ENCODE measurements at places on chromosomes 12 and 14.

DNA sequence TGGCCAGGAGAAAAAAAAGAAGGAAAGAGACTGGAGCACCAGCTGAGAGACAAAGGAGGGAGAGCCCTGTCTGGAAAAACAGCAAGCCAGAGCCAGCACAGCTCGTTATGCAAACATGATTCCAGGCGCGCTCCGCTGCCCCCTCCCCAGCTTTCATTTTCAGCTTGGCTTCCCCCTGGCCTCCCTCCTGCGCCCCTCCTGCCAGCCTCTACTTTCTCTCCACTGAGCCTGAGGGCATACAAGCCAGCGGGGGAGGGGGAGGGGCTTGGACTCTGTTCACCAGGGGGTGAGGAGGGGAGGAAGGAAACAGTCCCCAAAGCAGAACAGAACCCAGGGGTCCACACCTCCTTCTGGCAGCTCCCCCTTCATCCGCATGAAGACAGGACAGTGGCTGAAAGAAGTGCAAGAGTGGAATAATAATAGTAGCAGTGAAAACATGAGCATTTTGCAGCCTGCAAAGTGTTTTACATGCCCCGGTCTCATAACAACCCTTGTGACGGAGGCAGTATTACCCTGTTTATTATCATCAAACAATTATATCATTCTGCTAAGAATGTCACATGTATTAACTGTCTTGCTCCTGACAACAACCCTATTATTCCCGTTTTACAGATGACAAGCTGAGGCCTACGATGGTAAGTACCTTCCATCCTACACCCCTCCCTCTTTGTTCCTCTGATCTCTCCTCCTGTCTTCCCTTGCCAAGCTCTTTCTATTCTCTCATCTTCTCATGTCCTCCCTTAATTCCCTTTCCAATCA lies 24.2 kb downstream of the SMUG1 start:
- DNase-seq = no peak

- no peak for DNase-seq
These were observed 159.8 kb downstream of the DPY19L2 start for GRCh38 chr12:63508543-63508942.

- no peak for DNase-seq
These were observed 1205.3 kb downstream of the GALC start for GRCh38 chr14:86787717-86788116.

GRCh38 chr12:5166976-5167375 lies 123.3 kb downstream of the KCNA5 start:
- DNase-seq = peak; percentile 73

DNA sequence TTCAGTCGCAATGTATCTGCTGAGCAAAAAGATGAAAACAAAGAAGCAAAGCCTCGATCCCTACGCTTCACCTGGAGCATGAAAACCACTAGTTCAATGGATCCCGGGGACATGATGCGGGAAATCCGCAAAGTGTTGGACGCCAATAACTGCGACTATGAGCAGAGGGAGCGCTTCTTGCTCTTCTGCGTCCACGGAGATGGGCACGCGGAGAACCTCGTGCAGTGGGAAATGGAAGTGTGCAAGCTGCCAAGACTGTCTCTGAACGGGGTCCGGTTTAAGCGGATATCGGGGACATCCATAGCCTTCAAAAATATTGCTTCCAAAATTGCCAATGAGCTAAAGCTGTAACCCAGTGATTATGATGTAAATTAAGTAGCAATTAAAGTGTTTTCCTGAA lies 19.8 kb downstream of the CKB start:
- no peak for DNase-seq

GRCh38 chr12:25241167-25242020 lies 9.3 kb downstream of the KRAS start:
- no peak for DNase-seq

DNA sequence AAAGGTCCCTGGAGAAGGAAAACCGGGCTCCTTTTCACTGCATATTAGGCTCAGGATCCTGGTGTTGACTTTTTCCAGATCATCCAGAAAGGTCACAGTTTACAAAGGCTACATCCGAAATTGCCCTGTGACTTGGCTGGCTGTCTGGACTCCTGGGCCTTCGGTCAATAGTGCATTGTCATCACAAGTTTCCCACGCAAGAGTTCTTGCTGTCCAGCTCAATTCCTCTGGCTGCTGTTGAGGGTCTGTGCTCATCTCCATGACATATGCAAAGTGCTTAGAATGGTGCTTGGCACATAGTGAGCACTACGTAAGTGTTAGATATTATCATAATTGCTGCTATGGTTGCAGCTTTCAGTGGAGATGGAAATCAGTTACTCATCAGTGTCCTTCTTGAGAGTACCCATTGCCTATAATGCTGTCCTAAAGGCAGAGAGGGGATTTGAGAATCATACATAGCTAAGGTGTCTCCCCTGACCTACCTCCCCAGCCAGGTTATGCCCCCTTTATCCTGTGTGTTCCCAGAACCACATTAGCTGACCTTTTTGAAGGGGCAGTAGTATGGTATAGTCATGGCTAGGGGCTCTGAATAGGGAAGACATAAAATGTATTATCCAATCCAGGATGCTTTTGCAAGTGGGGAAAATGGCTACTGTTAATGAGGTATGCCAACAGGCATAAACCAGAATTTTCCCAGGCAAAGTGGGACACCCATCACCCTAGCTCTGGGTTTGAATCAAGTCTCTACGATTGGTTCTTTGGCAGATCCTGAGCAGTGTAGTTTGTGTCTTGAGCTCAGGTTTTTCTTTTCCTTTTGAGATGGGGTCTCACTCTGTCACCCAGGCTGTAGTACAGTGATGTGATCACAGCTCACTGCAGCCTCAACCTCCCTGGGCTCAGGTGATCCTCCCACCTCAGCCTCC lies 132.0 kb upstream of the CCND2 start:
- no peak for DNase-seq

- DNase-seq = no peak
These were observed 33.8 kb downstream of the SPTB start for GRCh38 chr14:64845878-64846277.

DNA sequence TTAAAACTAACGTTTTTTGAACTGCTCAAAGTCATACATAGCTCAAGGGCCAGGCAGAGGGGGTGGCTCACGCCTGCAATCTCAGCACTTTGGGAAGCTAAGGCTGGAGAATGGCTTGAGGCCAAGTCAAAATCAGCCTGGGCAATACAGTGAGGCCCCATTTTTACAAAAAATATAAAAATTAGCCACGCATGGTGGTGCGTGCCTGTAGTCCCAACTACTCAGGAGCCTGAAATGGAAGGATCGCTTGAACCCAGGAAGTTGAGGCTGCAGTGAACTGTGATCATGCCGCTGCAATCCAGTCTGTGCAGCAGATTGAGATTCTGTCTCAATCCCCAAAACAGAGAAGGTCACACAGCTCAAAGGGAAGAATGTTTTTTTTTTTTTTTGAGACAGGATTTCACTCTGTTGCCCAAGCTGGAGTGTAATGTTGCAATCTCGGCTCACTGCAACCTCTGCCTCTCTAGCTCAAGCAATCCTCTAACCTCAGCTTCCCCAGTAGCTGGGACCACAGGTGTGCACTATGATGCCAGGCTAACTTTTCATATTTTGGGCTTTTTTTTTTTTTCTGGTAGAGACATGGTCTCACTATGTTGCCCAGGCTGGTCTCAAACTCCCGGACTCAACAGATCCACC lies 2.9 kb downstream of the RBM23 start:
- no peak for DNase-seq

GRCh38 chr14:39621223-39621622 lies 189.0 kb upstream of the FBXO33 start:
- DNase-seq = no peak

DNA sequence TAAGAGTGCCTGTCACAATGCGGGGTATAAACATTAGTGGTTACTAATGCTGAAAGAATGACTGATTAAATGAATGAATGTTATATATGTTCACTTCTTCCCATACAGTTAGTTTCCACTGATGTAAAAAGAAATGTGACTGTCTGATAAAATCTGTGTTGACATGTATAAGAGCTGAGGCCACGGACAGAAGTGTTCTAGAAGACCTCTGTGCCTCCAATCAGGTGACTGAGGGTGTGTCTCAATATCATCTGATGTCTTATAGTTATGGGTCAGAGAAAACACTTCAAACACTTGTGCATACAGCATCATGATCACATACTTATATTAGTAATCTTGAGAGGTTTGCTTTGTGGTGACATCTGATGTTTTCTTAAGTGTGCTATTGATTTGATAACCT lies 183.4 kb downstream of the TTC7B start:
- no peak for DNase-seq

GRCh38 chr12:51504851-51505250 lies 80.2 kb downstream of the SLC4A8 start:
- no peak for DNase-seq

- peak; percentile 16 for DNase-seq
These were observed at the start of gene ALX1 for GRCh38 chr12:85280165-85280983. Gene ALX1, plus strand, starts transcription at chr12:85280220. Its CDS starts 42 bp downstream, at chr12:85280262.

- peak; percentile 9 for DNase-seq
These were observed 12.1 kb downstream of the ZFHX2 start for GRCh38 chr14:23539248-23540140.

DNA sequence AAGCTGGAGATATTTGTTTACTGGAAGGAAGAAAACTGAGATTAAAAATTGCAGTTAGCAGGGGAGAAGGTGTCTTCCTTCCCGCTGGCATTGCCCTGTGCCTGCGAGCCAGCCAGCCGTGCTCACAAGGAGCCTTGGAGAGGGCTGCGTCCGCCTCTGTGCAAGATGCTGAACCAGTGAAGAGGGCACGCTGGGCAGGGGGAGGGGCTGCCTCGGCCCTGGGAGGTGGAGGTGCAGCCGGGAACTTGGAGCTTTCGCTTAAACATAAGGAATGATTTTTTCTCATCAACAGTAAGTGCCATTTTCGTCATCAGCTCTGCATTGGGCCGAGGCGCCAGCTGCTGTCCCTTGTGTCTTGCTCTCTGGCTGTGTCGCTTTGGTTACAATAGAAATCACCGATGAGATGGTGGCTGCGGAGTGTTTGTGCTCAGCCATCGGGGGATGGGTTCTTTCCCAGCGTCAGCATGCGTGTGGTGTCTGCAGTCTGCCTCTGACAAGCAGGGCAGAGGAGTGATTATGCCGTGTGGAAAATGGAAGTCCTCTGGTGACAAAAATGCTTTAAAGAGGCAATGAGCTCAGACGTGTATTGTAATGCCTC lies 97.3 kb downstream of the ESR2 start:
- no peak for DNase-seq

DNA sequence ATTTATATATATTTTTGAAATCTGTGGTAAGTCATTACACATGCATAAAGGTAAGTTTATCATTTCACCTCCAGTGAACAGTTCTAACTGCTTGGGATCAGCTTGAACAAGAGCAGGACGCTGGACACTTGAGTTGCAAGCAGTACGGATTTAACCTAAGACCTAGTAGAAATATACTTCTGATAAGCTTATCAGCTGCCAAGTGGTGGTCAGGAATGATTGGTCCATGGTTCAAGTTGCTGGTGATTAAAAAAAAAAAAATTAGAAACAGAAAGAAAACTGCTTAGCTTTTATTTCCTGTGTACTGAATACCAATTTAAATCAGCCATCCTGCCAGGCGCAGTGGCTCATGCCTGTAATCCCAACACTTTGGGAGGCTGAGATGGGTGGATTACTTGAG lies 88.6 kb downstream of the AEBP2 start:
- no peak for DNase-seq

DNA sequence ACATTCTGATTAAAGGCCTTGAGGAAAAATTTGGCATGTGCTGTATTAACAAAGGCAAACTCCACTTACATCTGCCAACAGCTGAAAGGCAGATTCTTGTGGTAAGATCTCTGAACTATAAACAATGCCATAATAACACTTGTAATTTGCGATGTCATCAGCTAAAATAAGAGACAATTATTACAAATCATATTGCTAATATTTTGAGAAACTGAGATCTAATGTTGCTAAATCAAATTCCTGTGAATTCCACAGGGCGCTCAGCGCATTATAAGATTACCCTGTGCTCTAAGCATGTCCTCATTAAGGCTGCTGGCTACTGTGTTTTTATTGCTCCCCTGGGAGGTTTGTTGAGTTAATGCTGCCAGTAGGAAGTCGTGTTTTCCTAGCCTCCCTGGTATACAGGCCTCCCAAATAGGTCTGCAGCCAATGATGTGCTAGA lies 244.8 kb downstream of the DACT1 start:
- DNase-seq = no peak

DNA sequence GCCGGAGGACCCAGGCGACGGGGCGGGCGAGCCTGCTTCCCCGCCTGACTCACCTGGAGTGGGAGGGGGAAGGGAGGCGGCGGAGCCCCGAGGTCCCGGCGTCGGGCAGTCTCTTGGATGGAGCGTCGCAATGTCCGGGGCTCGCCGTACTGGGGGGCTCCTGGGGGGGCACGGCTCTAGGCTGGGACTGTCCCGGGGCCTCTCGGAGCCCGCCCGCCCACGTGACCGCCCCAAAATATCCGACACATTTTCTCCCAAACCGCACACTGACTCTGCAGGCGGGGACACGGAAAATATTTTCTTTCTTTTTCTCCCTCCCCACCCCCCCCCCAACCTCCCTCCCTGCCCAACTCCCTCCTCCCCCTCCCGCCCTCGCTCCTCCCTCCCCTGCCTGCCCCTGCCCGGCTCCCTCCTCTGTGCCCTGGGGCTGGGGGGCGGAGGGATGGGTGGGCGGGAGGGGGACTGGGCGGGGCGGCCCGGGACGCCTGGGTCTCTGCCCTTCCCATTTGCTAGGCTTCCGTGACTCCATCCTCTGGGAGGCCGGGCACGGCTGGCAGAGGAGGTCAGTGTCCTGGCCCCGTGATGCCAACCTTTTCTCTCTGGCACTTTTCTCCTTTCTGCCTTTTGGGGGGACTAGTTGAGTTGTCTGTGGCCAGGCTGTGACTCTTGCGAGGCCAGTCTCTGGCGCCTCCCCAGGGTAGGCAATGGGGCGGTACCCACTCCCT lies at the start of gene RARG:
Gene RARG (minus strand): TSS at position 289 of the 725 bp plus-strand sequence. CDS start 4,664 bp downstream, outside the sequence.
- DNase-seq = peak; percentile 77

DNA sequence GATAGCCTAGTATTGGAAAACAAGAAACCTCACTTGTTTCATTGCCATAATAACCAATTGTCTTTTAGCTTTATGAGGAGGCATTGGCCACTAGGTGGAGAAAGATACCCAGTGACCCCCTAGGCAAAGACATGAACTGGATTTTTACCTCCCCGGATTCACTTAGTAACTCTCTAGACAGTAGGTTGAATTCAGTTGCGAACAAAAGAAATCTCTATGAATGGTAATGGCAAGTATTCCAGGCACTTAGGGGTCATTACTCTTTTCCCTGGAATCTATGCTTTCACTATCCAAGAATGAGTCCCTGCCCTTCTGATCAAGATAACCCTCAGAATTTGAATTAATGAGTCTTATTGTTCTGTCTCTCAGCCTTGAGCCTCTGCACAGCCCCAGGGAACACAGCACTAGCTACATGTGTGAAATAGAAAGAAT lies 29.5 kb upstream of the RHOJ start:
- peak; percentile 91 for DNase-seq

DNA sequence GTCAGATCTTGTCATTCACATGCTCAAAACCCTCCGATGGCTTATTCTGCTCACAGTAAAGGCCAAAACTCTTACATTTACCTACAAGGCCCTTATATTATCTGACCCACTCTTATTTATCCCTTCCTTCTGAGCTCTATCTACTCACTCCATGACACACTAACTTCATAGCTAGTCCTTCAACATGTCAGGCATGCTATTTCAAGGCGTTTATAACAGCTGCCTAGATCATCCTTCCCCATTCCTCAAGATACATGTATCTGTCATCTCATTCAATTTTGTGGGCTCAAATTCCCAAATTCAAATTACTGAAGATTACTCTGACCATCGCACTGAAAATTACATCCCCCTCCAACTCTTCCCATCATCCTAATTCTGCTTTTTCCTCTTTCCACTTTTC lies 6.9 kb downstream of the MIS18BP1 start:
- DNase-seq = no peak

Measured in mammary epithelial cell (primary cell).